ENCODE measurements at places on chromosomes 6 and 20. TPM values are rescaled to one million over a fixed set of nuclear protein-coding genes. Genes with fewer than 3 reads are reported as not detected.
A peak's percentile ranks its signal among the peaks of the same experiment; 100 is the strongest.

GRCh38 chr20:44714701-44715498 lies at the start of gene CCN5:
Gene CCN5, plus strand, starts transcription at chr20:44715369. Its CDS starts 22 bp downstream, at chr20:44715391.
- peak; percentile 95 for DNase-seq
- no peaks in the 10 kb centered on the region for H3K36me3 ChIP-seq
- peak within 1 kb of the TSS; percentile 38 for H3K27ac ChIP-seq
- peaks cover 40% of the 10 kb centered on the region for H3K4me1 ChIP-seq
- H3K27me3 ChIP-seq = no peaks in the 10 kb centered on the region

DNA sequence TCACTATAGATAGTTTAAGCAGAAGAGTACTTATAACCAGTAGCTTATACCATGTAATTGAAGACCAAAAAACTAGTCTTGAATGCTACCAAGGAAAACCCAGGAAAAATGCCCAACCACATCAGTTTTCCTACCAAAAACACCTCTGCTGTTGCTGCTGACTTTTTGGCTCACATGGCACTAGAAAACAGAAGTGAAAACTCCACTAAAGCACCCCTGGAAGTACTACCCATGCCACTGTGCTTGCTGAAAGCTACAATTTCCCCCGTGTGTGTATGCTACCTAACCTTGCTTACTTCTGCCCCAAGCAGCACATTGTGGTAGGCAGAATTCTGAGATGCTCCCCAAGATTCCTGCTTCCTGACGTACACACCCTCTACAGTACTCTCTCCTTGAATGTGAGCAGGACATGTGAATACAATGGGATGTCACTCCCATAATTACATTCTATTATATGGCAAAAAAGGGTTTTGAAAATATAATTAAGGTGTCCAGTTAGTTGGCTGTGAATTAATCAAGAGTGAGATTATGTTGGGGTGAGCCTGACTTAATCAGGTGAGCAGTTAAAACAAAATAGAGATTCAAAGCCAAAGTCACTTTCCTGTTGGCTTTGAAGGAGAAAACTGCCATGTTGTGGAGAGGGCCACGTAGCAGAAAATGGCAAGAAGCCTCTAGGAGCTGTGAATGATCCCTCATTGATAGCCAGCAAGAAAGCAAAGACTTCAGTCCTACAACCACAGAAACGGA lies 209.8 kb upstream of the MARCKS start:
- H3K36me3 ChIP-seq = no peaks in the 10 kb centered on the region
- no peak overlapping the region for H3K27ac ChIP-seq
- H3K4me3 ChIP-seq = no peak overlapping the region
- peaks cover 18% of the 10 kb centered on the region for H3K4me1 ChIP-seq
- no peaks in the 10 kb centered on the region for H3K27me3 ChIP-seq
- DNase-seq = no peak

DNA sequence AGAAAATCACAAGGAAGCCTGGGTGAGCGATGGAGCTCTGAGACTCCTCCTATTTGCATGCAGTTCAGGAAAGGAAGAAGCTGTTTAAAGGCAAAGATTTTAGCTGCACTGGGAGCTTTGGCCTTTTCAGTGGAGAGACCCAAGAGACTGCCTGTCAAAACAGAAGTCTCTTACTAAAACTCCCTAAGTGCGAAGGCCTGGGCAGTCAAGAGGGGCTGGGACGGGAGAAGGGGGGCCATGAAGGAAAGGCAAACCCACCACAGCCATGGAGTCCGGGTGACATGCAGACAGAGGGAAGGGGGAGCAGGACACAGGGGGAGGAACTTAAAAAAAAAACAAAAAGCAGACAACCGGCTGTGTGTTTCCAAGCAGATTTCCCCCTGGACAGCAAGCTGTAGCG lies 537.6 kb upstream of the NOX3 start:
- DNase-seq = no peak
- H3K4me3 ChIP-seq = no peak overlapping the region
- H3K4me1 ChIP-seq = no peaks in the 10 kb centered on the region
- H3K27ac ChIP-seq = no peak overlapping the region

- H3K27ac ChIP-seq = no peak overlapping the region
- H3K36me3 ChIP-seq = no peaks in the 10 kb centered on the region
- no peaks in the 10 kb centered on the region for H3K27me3 ChIP-seq
These were observed 71.0 kb upstream of the SPACA1 start for GRCh38 chr6:87976616-87977015.

GRCh38 chr6:128139519-128139918 lies 238.7 kb upstream of the THEMIS start:
- no peaks in the 10 kb centered on the region for H3K27me3 ChIP-seq
- H3K4me3 ChIP-seq = no peak overlapping the region
- H3K36me3 ChIP-seq = no peaks in the 10 kb centered on the region
- peak; percentile 53 for DNase-seq

Gene SEMG1
- not detected for total RNA-seq

GRCh38 chr20:24283186-24283585 lies 186.2 kb upstream of the SYNDIG1 start:
- H3K4me3 ChIP-seq = no peak overlapping the region
- H3K27me3 ChIP-seq = no peaks in the 10 kb centered on the region
- H3K4me1 ChIP-seq = no peaks in the 10 kb centered on the region
- H3K27ac ChIP-seq = no peak overlapping the region
- H3K36me3 ChIP-seq = no peaks in the 10 kb centered on the region

- no peaks in the 10 kb centered on the region for H3K27me3 ChIP-seq
- no peak overlapping the region for H3K4me3 ChIP-seq
- H3K4me1 ChIP-seq = no peaks in the 10 kb centered on the region
- DNase-seq = no peak
- no peak overlapping the region for H3K27ac ChIP-seq
These were observed 79.5 kb downstream of the CD83 start for GRCh38 chr6:14197118-14197517.

DNA sequence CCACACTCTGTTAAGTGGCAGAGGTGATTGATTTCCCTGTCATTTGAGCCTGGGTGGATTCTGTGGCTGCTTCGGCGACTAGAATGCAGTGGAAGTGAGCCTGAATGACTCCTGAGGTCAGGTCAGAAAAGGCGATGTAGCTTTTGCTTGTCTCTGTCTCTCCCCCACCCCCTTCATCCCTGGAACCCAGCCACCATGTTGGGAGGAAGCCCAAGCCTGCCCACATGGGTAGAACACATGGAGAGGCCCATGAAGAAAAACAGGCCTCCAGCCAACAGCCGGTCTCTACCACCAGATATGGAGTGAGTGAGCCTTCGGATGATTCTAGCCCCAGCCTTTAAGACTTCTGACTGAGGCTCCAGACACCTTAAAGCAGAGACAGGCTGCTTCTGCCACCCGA lies 181.0 kb downstream of the TFAP2C start:
- DNase-seq = no peak
- no peaks in the 10 kb centered on the region for H3K36me3 ChIP-seq
- H3K4me1 ChIP-seq = no peaks in the 10 kb centered on the region
- no peak overlapping the region for H3K4me3 ChIP-seq
- H3K27ac ChIP-seq = no peak overlapping the region

GRCh38 chr6:113600551-113601339 lies 256.4 kb upstream of the MARCKS start:
- peaks cover 10% of the 10 kb centered on the region for H3K4me1 ChIP-seq
- H3K27me3 ChIP-seq = no peaks in the 10 kb centered on the region
- H3K27ac ChIP-seq = no peak overlapping the region
- no peak overlapping the region for H3K4me3 ChIP-seq

DNA sequence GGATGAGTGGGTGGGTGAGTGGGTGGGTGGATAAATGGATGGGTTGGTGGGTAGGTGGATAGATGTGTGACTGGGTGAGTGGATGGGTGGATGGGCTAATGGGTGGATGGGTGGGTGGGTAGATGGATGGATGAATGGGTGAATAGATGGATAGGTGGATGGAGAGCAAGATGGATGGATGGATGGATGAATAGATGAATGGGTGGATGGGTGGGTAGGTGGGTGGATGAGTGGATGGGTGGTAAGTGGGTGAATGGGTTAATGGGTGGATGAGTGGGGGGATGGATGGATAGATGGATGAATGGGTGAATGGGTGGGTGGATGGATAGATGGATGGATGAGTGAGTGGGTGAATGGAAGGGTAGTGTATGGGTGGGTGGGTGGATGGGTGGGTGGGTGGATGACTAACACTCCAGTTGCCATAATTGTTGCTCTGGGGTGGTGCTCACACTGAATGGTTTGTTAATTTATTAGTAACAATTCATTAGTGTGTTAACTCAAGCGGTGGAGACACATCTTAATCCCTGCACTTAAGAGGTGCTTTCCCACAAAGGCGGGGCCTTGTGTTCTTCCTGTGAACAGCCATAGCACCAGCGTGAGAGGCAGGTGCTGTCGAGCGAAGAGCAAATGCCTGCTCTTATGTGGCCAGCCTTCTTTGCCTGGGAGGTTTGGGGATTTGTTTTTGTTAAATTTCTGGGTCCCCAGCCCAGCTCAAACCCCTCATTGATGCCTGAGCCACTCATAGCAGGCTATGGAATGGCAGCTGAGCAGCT lies 4.9 kb upstream of the APCDD1L start:
- no peaks in the 10 kb centered on the region for H3K27me3 ChIP-seq
- no peak overlapping the region for H3K4me3 ChIP-seq
- H3K27ac ChIP-seq = no peak overlapping the region
- no peaks in the 10 kb centered on the region for H3K36me3 ChIP-seq
- peaks cover 24% of the 10 kb centered on the region for H3K4me1 ChIP-seq

Gene MCCD1
- not detected for total RNA-seq

- no peaks in the 10 kb centered on the region for H3K36me3 ChIP-seq
- peak within 1 kb of the TSS; percentile 100 for H3K4me3 ChIP-seq
- DNase-seq = peak; percentile 83
- no peaks in the 10 kb centered on the region for H3K27me3 ChIP-seq
These were observed at the start of gene TSHZ2 for GRCh38 chr20:52972190-52972937. Gene TSHZ2, plus strand, starts transcription at chr20:52972358. Its CDS starts 936 bp downstream, at chr20:52973294.

DNA sequence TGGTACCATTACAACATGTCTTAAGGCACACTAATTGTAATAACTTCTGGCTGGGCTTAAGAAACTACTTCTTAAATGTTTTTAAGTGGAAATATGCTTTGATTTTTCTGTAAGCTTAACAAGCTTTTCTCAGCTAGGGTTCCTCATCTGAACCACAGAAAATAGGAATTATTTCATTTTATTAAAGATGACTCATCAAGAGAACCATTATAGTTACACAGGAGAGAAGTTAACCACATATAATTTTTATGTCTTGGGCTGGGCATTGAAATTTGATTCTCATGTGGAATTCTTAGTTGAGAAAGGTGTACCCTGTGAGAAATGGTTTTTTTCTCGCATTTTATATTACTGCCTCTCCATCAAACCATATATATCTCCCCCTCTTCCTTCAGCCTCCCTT lies 75.1 kb downstream of the QKI start:
- H3K36me3 ChIP-seq = no peaks in the 10 kb centered on the region
- H3K4me1 ChIP-seq = 0 out of 2 replicates have a peak, but pooled peaks cover 6% of the 10 kb centered on the region

DNA sequence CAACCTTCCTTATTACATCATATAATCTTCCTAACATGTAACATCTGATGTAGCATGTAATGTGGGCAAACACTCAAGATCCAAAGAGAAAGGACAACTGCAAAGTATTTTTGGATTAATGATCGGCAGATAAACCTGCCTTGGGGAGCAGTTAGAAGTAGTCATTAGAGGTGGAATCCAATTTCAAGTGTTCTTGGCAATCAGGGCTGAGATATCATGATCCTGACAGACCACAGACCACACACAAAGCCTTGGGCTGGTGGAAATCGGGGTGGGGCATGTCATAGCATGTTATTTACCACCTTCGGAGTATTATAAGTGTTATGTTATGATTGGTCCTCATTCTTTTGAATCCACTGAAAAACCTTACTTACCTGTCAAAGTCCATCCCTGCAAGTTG lies 16.3 kb downstream of the NCOA5 start:
- no peak for DNase-seq
- no peak overlapping the region for H3K27ac ChIP-seq
- H3K36me3 ChIP-seq = peaks cover 20% of the 10 kb centered on the region

DNA sequence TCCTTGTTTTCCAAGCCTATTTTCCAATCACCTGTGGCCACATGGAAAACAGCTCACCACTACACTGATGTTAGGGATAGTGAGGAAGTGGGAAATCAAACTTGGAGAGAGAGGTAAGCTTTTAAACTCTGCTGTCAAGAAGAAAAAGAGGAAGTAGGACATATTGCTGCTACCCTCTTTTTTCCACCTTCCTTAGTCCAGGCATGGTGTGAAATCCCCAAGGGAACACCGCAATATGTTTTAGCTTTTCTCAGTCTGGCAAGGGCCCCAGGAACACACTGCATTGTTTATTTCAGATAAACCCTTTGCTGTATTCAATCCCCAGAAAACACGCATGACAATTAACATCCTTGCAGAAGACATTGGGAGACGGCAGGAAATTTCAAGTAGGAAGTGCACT lies 61.3 kb downstream of the HS3ST5 start:
- no peak overlapping the region for H3K27ac ChIP-seq
- H3K27me3 ChIP-seq = 0 out of 2 replicates have a peak, but pooled peaks cover 4% of the 10 kb centered on the region
- no peaks in the 10 kb centered on the region for H3K36me3 ChIP-seq
- DNase-seq = no peak
- H3K4me1 ChIP-seq = no peaks in the 10 kb centered on the region
- H3K4me3 ChIP-seq = no peak overlapping the region

Gene ECT2L
- not detected for total RNA-seq

GRCh38 chr6:15842727-15843117 lies 179.9 kb upstream of the DTNBP1 start:
- H3K4me3 ChIP-seq = no peak overlapping the region
- peak; percentile 60 for DNase-seq
- no peaks in the 10 kb centered on the region for H3K4me1 ChIP-seq
- no peaks in the 10 kb centered on the region for H3K36me3 ChIP-seq
- peaks cover 16% of the 10 kb centered on the region for H3K27me3 ChIP-seq

Gene DEF6
- 4.9 TPM for total RNA-seq

DNA sequence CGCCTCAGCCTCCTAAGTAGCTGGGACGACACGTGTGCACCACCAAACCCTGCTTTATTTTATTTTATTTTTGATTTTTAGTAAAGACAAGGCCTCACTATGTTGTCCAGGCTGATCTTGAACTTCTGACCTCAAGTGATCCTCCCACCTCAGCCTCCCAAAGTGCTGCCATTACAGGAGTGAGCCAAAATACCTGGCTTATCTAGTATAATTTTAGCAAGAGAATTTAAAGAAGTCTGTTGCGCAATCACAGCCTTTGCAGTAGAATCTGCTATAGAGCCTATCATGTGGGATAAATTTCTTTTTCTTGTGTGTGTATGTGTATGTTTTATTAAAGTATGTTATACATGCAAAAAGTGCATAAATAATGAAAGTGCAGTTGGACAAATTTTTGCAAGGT lies 92.1 kb upstream of the ANKEF1 start:
- no peak overlapping the region for H3K27ac ChIP-seq
- no peak overlapping the region for H3K4me3 ChIP-seq
- H3K4me1 ChIP-seq = no peaks in the 10 kb centered on the region
- no peak for DNase-seq
- H3K27me3 ChIP-seq = no peaks in the 10 kb centered on the region

DNA sequence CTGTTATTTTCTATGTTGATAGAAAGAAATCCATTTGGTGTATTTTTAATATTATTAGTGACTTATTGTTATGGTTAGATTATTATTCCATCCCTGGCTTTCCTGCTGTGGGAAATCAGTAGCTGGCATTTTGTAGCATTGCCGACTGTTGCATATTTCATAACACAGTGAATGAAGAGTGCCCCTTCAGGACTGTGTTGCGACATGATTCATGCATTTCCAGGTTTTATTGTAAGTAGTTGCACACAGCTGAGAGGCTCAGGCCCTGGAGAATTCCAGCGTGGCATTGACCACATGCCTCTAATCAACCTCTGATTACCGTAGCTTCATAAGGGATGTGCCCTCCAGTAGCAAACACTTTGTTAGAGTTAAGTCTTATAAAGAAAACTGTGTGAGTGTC lies 263.9 kb downstream of the FARS2 start:
- peaks cover 13% of the 10 kb centered on the region for H3K4me1 ChIP-seq
- H3K36me3 ChIP-seq = no peaks in the 10 kb centered on the region
- peak overlapping the region; percentile 60 for H3K27ac ChIP-seq
- no peak overlapping the region for H3K4me3 ChIP-seq
- H3K27me3 ChIP-seq = no peaks in the 10 kb centered on the region

Measured in GM23248 (cell line).